PC-9 (cell line): ENCODE measurements at places on chromosomes 6 and 20. TPM values are rescaled to one million over a fixed set of nuclear protein-coding genes. Genes with fewer than 3 reads are reported as not detected.

Gene RAB44
- total RNA-seq = not detected in 2 replicates

Gene TBX18
- not detected in 2 replicates for total RNA-seq

Gene GRIK2
- total RNA-seq = 0.43 and 0.61 TPM in 2 replicates

GRCh38 chr6:305371-306206, 13.3 kb downstream of the DUSP22 start:
- no peak for DNase-seq
- no peaks in the 10 kb centered on the region for H3K36me3 ChIP-seq
- H3K4me1 ChIP-seq = no peaks in the 10 kb centered on the region
- peaks cover 90% of the 10 kb centered on the region for H3K27me3 ChIP-seq
- no peak overlapping the region for H3K4me3 ChIP-seq

- no peak overlapping the region for H3K27ac ChIP-seq
- no peaks in the 10 kb centered on the region for H3K4me1 ChIP-seq
- DNase-seq = no peak
- no peak overlapping the region for H3K4me3 ChIP-seq
- 0 out of 2 replicates have a peak, but pooled peaks cover 6% of the 10 kb centered on the region for H3K27me3 ChIP-seq
Measured at GRCh38 chr6:158528826-158529225, 31.1 kb upstream of the TMEM181 start.
